ENCODE measurements at places on chromosomes 6 and 20.

- DNase-seq: no peak
These were observed 906 bp upstream of the COL12A1 start for GRCh38 chr6:75206576-75207342.

DNA sequence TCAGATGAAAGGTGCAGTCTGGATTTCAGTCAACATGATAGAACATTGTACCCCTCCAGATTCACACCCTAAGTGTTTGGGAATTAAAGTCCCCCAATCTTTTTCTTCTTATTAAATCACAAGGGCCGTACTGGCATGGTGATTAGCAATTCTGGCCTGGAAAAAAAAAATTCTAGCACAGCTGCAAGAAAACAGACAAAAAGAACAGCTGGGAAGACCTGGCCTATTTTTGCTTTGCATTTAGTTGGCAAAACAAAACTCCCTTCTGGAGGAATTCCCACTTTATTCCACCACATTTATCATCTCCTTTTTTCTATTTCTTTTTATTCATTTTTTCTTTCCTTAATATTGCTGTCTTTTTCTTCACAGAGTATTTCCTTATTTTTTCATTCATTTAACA is 39.8 kb upstream of the AKAP12 start:
- DNase-seq: no peak

- no peak for DNase-seq
These were observed 16.7 kb upstream of the CLIC5 start for GRCh38 chr6:46032110-46032998.

GRCh38 chr6:7324520-7324919 is 11.5 kb upstream of the SSR1 start:
- DNase-seq: no peak

GRCh38 chr20:14631011-14631410 is 293.6 kb upstream of the FLRT3 start:
- DNase-seq: no peak

All from CD4-positive, alpha-beta T cell treated with Interleukin-6 for 4 hours (primary cell).